SHP77 treated with DMSO at 0.1 percent for 48 hours (cell line): ENCODE measurements at places on chromosomes 13 and 19.

DNA sequence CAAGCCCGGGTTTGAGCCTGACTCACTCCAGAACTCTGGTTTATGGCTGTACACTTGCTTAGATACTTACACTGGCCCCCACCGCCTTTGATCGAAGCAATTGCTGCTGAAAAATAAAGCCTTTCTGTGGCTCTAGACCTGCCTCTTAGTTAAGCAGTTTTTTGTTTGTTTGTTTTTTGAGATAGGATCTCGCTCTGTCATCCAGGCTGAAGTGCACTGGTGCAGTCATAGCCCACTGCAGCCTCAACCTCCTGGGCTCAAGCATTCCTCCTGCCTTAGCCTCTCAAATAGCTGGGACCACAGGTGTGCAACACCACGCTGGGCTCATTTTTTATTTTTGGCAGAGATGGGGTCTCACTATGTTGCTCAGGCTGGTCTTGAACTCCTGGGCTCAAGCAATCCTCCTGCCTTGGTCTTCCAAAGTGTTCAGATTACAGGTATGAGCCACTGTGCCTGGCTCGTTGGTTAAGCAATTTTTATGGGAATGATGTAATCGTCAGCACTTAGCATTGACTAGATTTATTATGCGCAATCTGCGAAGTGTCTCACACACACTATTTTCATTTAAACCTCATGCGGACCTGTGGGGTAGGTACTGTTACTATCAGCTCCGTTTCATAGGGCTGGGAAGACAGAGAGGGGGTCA lies 22.2 kb downstream of the PPP2R1A start:
- no peak for DNase-seq

DNA sequence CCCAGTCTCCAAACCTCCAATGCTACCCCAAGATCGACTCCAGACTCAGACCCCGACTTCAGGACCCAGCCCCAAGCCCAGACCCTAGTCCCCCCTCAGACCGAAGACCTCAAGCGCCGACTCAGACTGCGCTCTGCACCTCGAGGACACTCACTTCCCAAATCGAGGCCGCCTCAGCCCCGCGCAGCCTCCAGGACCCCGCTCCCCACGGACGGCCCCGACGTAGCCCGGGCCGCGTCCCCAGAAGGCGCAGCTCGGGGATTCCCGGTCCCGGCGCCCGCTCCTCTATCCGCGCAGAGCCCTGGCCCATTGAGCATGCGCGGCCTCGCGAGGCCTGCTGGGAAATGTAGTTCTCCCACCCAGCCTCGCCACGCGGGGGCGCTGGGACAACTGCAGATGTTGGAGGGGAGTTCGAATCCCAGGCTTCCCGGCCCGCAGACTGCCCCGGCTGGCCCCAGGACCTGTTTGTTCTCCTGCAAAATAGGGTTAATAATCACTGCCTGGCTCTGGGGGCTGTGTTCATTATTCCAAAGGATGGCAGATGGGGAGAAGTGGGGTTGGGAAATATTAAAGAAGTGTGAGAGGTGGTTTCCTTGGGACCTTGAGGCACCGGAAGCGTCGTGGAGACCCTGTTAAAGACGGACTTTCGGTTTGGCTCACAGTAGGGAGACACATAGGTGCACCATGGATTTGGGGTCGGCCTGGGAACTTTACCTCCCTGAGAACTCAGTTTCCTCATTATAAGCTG lies at the start of gene APBA3:
Gene APBA3, minus strand, starts transcription at position 311 of the 748 bp plus-strand sequence. CDS start 1,428 bp downstream, outside the sequence.
- peak; percentile 87 for DNase-seq

GRCh38 chr13:30966101-30966500 lies 33.6 kb downstream of the TEX26 start:
- DNase-seq = no peak

GRCh38 chr13:31310786-31311185 lies 111.0 kb downstream of the B3GLCT start:
- DNase-seq = peak; percentile 90

DNA sequence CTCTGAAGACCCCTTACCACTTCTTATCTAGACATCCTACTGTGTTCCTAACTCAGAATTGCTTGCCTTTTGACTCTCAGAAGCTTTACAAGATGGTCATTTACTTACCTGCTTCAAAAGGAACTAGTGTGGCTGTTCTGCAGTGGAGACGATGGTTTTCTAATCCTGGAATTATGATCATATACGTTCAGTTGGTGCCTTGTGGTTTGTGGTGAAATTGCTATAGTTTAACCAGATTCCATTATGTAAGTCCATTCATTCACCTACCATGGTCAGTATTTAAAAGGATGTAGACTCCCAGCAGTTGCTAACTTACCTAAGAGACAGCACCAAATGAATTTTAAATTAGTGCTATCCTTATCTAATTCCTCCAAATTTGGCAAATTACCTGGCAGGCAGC lies 210.9 kb downstream of the SHISA2 start:
- DNase-seq = no peak

DNA sequence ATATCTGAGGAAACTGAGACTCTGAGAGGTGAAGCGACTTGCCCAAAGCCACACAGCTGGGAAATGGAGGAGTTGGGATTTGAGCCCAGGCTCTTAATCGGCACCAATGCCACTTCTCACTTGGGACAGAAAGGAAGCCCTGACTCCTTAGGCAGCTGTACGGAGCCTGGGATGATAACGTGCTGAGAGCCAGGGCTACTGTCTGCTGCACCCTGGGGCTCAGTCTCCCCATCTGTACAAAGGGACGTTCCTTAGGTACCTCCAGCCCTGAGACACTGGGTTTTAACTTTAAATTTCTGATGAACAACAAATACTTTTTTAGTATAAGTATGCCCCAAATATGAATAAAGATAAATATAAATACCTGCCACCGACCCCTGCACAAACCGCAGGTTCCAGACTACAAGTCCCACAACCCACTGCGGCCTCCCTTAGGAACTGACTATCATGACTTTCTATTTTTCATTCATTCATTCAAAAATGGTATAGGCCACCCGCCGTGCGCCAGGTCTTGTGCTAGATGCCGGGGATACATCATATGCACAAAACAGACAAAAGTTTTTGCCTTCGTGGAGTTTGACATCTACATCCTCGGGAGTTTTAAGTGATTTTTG lies 776 bp upstream of the NCLN start:
- DNase-seq = no peak

- no peak for DNase-seq
Measured at GRCh38 chr13:51856998-51857397, 4.8 kb upstream of the CCDC70 start.

DNA sequence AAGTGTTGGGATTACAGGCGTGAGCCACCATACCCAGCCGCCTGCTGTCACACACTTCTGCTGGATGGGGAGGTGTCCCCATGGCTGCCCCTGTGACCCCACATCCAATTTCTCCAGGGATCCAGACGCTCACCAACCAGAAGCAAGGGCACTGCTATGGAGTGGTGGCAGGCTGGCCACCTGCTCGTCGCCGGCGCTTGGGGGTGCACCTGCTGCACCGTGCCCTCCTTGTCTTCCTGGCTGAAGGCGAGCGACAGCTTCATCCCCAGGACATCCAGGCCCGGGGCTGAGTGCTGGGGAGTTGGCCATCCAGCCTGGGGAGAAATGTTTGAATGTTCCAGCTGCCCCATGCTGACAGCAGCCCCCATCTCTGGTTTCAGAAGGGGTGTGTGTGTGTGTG lies 4.6 kb downstream of the ANKLE1 start:
- no peak for DNase-seq

DNA sequence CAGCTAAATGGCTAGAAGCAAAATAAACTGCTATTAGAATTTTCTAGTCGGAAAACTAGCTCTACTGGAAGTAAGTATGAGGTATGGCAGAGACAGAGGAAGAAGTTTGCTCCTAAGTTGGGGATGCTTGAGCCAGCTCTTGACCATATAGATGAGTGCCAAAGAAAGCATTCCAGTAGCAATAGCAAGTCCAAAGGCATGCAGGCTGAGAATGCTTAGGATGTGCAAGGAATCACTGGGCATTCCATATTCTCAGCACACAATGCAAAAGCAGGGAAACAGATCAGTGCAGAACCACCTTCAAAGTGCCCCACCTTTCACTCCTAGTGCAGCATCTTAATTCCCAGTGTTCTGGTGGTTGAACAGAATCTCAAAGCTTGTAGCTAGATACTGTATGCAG lies 32.9 kb downstream of the SERTM1 start:
- DNase-seq = no peak

DNA sequence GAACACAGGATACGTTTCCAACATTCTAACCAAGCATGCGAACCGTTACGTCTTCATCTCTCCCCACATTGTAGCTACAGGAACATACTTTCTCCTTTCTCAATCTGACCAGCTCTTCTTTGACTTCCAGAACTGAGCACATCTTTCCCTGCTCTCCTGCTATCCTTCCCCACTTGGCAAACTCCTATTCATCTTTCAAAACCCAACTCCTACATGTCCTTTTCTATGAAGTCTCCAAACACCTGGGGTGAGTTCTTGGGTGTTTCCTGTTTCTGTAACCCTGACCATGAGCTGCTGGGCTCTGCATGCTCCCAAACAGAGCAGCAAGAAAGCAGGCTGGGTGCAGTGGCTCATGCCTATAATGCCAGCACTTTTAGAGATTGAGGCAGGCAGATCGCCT lies 6.6 kb downstream of the ACER1 start:
- DNase-seq = no peak

GRCh38 chr13:43124490-43124889 lies 101.1 kb downstream of the DNAJC15 start:
- DNase-seq = no peak

- peak; percentile 98 for DNase-seq
Measured at GRCh38 chr19:33501693-33502356, 19.8 kb downstream of the PEPD start.

- no peak for DNase-seq
Measured at GRCh38 chr19:30094756-30095140, 152.7 kb downstream of the URI1 start.

DNA sequence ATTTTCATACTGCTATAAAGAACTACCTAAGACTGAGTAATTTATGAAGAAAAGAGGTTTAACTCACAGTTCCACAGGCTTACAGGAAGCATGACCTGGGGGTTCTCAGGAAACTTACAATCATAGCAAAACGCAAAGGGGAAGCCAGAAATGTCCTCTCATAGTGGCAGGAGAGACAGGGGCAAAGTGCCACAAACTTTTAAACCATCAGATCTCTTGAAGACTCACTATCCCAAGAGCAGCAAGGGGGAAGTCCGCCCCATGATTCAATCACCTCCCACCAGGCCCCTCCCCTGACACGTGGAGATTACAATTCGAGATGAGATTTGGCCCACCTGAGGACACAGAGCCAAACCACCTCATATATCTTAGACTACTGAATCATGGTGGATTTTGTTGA lies 198.7 kb downstream of the KCTD12 start:
- no peak for DNase-seq
